ENCODE measurements at places on chromosomes 5 and 9.

DNA sequence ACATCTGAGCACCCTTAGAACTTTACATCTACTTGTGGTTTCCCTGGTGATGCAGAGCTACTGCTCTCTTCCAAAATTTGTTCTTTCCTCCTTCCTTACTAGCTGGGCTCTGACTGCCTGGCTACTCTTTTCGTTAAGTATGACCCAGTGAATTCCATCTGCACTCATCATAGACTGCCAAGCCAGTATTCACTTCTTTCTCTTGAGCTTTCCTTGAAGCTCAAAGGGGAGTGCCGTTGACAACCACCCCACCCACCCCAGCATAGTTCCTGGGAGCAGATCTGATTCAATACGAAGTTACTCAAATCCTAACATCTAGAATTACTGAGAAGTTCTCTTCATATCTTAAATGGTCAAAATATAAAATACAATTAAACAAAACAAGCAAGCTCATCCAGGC is 190.5 kb downstream of the ADAMTS12 start:
- no peak for DNase-seq

GRCh38 chr5:64183956-64184355 is 18.3 kb downstream of the RNF180 start:
- no peak for DNase-seq

- DNase-seq, result no peak
These were observed 42.3 kb downstream of the PRELID2 start for GRCh38 chr5:145792840-145793239.

DNA sequence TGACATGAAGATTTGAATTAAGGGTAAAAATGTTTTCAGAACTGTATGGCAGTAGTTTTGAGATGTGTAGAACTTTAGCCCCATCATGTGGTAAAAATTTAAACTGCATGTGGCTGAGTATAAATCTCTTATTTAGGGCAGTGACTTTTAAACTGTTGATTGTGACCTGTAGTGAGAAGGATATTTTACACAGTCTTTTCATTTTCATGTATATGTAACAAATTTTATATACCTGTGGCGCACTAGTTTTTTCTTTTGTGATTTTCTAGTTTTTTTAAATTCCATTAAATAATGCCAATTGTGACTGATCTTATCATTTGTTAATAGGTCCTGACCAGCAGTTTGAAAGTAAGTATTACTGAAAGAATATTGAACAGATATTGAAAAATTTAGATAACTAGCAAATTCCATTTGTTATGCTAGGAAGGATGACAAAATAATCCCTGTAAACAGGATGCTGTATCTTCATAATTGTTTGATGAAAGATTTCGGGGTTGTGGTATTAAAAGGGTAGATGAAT is 47.2 kb downstream of the GPBP1 start:
- DNase-seq, result no peak

DNA sequence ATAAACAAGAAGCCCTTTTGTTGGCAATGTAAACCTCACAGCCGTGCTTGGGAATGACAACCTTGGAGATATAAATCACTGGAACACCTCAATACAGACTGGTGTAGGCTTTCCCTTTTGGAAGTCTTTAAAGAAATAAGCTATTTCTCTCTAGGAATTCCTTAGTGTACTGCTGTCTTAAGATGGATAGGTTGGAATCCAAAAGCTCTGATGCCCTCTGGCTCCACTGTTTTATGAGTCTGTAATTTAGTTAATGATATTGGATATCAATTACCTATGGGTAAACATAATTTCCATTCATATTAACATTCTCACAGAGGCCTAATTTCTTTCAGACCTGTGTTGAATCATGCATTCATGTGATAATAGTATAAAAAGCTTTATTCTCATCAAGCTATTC is 435.9 kb upstream of the MPDZ start:
- DNase-seq, result no peak
